ENCODE measurements at places on chromosomes 7 and 10.

DNA sequence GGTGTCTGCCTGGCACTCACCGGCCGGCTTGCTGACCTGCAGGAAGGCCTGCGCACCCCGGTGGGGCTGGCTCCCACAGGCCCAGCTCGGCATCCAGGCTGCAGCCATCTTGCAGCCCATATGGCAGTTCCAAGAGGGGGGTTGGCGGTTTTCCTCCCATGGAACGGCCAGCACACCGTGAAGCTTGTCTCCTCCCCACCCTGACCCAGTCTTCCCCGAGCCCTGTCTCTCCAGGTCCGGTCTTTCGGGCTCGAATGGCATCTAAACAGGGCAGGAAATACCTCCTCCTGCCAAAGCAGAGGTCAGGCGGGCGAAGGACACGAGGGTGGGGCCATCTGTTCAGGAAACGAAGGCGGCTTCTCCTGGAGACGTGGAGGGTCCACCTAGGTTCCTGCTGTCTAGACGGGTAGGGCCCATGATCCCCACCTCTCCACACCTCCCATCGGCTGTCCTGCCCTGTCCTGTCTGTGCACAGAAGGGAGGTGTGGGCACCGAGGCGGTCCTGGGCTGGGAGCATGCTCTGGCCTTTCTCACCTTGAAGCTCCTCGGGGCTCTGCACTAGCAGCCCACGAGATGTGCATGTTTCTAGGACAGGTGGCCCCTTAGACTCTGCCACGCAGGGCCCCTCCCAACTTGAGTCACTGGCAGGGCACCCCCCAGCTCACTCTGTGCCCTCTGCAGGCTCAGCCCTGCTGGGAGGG lies 113.7 kb upstream of the DIP2C start:
- DNase-seq = no peak

- no peak for DNase-seq
Observed at GRCh38 chr10:91635401-91636400, 2.8 kb upstream of the PPP1R3C start.

- DNase-seq = no peak
Observed at GRCh38 chr10:69382382-69383117, 34.2 kb downstream of the TACR2 start.

DNA sequence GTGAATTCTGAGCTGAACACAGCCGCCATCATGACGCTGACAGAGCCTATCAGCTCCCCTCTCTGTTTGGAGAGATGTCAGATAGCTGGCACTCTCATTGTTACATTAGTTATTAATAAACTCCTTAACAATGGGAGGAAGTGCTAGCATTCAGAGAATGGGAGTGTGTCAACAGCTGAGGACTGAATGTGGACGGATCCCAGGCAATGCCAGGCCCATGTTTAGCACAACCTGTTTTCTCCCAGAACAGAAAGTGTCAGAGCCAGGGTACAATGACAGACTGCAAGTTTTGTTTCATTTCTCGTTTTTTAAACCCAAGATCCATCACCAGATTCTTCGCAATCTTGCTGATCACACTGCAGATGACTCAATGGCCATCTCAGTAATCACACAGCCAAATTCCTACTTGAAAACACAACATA lies 99.6 kb downstream of the PRPF18 start:
- DNase-seq = no peak

GRCh38 chr10:6024334-6024682 lies 37.9 kb downstream of the IL2RA start:
- no peak for DNase-seq

DNA sequence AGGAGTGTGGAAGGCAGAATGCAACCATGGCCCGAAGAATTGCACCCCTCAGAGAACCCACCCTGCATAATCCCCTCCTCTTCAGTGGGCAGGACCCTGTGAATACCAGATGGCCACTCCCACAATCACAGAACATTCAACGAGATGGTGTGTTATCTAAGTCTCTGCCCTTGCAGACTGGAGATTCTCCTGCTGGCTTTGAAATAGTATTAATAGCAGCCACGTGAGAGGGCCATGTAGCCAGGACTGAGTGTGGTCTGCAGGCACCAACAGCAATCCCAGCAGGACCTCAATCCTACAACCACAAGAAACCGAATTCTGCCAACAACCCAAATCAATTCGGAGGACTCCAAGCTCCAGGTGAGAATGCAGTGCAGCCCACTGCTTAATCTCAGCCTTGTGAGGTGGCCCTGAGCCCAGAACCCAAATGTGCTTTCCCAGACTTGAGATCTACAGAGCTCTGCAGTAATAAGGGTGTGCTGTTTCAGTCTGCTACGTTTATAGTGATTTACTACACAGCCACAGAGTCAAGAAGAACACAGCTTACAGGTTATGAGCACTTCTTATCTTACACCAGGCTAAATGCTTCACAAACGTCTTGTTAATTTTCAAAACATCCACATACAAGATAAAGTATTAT lies 72.1 kb downstream of the VOPP1 start:
- no peak for DNase-seq

GRCh38 chr10:14953424-14954000 lies 384 bp downstream of the DCLRE1C start:
- no peak for DNase-seq

- DNase-seq = no peak
Observed at GRCh38 chr7:50615519-50616080, 50.4 kb upstream of the DDC start.

DNA sequence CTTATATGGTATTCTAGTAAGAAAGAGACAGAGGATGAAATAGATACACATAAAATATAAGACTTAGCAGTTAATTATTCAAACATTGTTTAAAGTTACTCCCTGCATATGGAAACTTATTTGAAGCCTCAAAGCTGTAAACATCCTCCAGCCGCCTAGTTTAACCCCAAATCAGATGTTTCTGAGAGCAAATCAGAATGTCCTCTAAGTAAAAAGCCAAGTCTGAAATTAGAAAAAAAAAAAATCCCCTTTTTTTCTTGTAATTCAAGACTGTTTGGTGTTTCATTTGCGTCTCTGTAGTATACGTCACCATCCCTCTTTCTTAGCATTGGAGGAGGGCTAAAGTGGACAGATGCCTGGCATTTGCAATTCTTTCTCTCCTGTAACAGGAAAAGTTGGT lies 46.4 kb downstream of the TMEM26 start:
- no peak for DNase-seq

- no peak for DNase-seq
Observed at GRCh38 chr10:29256586-29256985, 32.3 kb upstream of the LYZL1 start.

DNA sequence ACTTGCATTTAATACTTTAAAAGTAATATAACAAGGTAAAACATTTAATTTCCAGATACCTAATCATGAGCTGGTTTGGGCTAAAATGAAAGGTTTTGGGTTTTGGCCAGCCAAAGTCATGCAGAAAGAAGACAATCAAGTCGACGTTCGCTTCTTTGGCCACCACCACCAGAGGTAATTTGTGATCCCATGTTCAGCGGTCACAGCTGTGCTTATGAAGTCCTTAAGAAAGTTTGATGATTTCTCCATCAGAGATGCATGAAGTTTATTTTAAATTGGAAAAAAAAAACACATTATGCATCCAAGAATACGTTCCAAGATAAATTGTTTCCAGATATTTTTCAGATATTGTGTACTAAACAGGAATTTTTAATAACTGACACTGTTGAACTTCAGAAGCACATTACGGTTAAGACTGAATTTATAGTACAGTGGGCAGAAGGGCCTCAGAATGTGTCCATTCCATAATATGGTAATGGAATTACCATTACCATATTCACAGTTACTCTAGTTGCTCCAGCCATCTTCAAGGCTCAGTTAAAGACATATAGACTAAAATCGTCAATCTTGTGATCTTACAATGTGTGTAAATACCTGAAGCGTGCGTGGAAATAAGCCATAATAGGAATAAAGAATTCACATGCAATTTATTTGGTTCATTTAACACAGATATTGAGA lies 106.8 kb downstream of the ZMYND11 start:
- DNase-seq = no peak

- no peak for DNase-seq
Observed at GRCh38 chr7:129458171-129458570, 23.9 kb downstream of the STRIP2 start.

DNA sequence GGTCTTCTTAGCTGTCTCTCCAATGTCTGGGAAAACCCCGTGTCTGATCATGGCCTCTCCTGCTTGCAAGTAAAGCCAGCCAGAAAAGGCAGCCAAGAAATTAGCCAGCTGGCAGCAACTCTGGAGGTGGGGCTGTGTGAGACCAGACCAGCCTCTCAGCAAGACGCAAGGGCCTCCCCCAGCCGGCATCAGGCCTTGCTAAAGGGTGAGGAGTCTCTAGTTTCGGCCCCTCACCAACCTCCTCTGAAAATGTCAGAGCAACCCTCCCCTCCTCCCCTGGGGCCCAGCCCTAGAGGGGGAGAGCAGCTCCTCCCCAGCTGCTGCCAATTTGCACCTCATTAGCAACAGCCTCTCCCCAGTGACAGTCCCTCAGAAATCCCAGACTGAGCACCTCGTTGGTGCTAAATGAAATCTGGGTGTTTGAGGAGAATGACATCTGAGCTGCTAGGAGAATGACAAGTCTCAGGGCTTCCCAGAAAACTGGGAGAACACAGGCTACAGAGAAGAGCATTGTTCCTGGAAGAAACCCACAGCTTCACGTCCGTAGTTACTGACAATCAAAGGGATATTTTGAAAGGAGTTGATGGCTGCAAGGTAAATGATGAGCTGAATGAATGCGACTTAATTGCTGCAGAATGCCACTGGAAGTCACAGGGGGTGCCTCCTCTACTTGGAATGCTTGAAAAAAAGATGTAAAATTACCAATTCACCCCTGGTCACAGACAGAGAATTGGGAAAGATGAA lies 25.9 kb downstream of the DGKI start:
- DNase-seq = no peak

Data from T-helper 2 cell (primary cell).